ENCODE measurements at places on chromosomes 5 and 9.
A peak's percentile ranks its signal among the peaks of the same experiment; 100 is the strongest.

DNA sequence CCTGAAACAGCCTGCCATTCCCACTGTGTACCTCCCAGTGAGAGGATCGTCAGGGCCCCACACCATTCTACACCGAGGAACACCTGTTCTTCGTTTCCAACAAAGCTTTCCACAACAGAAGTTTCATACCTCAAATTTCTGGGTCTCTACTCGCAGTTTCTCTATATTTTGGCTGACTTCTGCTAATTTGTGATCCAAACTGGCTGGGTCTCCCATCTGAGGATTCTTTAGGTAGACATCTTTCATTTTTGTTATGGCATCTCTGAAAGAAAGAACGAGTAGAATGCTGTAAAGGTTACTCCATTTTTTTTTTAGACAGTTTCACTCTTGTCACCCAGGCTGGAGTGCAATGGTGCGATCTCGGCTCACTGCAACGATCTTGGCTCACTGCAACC lies 67.5 kb downstream of the USP20 start:
- DNase-seq = no peak

GRCh38 chr9:81848472-81848871 lies 79.8 kb upstream of the SPATA31D4 start:
- DNase-seq = no peak

- DNase-seq = peak; percentile 42
These were observed 482.9 kb downstream of the AGTPBP1 start for GRCh38 chr9:85258823-85259370.

DNA sequence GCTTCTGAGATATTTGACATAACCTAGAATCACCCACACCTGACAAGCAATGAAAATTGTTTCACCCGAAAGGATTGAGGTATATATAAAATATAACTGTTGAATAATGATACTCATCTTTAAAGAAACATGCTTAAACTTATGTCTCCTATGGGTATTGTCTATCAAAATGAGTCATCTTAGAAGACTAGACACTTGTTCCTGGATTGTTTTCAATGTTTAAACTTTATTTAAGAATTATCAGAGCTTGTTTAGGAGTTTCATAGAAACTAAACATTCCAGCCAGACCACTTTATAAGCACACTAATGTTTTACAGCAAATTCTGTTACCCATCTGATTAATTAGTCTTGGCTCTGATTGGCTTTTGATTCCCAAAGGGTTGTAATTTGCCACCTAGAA lies 19.6 kb downstream of the NFX1 start:
- DNase-seq = no peak

DNA sequence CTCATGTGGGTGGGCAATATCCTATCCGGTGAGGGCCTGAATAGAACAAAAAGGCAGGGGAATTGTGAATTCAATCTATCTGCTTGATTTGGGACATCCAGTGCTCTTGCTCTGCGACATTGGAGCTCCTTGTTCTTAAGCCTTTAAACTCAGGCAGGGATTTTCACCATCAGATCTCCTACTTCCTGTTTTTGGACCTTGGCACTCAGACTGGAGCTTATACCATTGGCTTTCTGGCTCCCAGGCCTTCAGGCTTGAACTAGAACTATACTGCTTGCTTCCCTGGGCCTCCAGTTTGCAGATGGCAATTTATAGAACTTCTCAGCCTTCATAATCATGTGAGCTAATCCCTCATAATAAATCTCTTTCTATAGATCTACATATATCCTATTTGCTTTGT lies 134.3 kb upstream of the CLINT1 start:
- no peak for DNase-seq

DNA sequence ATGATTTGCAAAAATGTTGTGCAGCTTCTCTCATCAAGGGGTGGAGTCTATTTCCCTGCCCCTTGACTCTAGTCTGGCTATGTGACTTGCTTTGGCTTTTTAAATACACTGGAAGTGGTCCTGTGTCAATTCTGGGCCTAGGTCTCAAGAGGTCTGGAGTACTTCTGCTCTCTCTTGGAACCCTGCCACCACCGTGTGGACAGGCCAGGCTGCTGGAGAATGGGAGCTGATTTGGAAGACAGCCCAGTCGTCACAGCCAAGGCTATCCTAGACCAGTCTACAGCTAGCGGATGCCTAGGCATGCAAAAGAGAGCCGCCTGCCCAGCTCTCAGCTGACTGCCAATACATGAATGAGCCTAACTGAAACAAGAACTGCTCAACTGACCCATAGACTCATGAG lies 56.7 kb upstream of the CLINT1 start:
- no peak for DNase-seq

- DNase-seq = peak; percentile 9
These were observed 390.4 kb downstream of the ARHGEF28 start for GRCh38 chr5:74016373-74016772.

GRCh38 chr9:130426883-130427282 lies 17.9 kb upstream of the ASS1 start:
- DNase-seq = no peak

- DNase-seq = no peak
These were observed 68.1 kb downstream of the UBE2R2 start for GRCh38 chr9:33884856-33885701.

- no peak for DNase-seq
These were observed 21.0 kb downstream of the PLAC8L1 start for GRCh38 chr5:146084376-146084775.

DNA sequence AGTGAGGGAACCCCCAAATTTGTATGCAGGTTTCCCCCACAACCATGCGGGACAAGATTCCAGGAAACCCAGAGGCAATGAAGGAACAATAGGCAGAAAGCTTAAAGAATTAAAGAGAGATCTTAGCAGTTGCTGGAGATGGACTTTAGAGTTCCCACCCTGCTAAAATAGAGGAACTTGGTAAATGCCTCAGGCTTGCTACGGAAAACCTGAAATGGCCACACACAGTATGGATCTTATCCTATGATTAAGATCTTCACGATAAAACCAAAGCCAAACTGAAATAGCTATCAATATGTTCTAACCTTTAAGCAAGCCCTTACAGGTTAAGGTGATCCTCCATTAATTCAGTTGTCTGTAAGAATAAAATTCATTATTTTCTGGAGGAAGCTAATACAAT lies 148.3 kb downstream of the RANBP17 start:
- no peak for DNase-seq

DNA sequence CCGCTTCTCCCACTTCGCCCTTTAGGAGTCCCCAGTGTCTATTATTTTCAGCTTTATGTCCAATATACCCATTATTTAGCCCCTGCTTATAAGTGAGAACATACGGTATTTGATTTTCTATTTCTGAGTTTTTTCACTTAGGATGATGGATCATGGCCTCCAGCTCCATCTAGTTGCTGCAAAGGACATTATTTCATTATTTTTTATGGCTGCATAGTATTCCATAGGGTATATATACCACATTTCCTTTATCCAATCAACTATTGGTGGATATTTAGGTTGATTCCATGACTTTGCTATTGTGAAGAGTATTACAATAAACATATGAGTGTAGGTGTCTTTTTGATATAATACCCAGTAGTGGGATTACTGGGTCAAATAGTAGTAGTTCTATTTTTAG lies 162.9 kb downstream of the FER start:
- no peak for DNase-seq

- no peak for DNase-seq
These were observed 9.6 kb upstream of the DBN1 start for GRCh38 chr5:177483042-177483441.

GRCh38 chr9:76962732-76963131 lies 56.7 kb upstream of the FOXB2 start:
- DNase-seq = no peak

DNA sequence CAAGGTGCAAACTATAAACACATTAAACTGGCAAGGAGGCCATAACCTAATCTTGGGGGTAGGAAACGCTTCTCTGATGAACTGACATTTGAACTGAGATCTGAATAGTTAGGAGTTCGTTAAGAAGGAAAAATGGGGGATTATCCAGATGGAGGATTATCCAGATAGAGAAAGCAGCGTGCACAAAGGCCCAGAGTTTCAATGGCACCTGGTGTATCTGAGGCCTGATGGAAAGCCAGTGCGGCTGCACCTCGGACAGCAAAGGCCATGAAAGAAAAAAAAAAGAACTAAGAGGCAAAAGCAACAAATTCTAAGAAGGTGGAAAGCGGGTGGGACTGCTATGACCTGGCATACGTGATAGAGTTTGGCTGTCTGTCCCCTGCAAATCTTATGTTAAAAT lies 13.0 kb upstream of the CTNNAL1 start:
- no peak for DNase-seq

DNA sequence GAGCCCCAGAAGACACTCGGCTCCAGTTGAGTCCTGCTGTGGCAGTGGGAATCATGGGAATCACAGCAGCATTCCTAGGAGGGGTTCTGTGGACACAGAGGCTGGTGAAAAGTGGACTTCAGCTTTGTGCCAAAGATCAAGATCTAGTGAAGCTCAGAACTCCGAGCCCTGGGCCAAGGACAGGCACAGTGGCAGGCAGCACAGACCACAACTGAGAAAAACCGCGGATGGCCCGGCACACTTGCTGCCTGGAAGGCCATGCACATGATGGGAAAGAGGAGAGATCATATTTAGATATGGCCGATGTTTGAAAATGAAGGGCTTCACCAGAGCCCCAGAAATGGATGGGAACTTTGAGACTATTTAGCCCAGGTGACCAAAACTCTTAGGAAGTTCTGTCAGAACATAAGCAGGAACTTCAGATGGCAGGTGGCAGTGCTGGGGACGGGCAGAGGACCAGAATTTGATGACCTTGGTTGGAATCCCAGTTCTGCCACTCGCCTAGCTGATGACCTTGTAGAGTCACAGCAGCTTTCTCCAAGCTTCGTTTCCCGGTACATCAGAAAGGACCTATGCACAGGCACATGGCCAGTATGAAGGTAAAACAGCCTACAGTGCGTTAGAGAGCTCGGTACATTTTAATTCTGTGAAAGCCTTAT lies 18.0 kb downstream of the BARHL1 start:
- DNase-seq = no peak

DNA sequence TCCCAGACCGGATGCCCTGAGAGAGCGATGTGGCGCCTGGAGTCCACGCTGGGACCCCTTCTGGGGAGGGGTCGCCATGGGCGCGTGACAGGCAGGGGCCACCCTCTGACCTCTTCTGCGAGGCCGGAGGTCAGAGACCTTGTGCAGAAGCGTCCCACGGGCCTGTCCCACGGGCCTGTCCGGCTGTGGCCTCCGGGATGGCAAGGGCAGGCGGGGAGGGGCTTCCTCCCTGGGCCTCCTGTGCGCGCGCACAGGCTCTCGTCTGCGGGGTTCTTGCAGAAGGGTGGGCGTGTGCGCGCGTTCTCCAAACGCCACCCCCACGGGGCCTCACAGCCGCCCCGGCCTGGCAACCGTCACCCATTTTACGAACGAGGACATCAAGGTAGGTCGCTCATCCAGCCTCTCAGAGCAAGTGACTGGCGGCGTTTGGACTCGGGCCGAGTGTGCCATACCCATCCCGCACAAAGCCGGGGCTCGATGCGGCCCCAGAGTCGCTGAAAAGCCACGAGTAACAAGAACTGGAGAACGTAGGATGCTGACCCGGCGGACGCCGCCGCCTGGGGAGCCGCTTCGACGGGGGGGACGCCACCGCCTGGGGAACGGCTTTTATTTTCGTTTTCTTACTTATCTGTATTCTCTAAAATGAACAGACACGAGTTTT lies 897 bp downstream of the AHRR start:
- DNase-seq = peak; percentile 40

DNA sequence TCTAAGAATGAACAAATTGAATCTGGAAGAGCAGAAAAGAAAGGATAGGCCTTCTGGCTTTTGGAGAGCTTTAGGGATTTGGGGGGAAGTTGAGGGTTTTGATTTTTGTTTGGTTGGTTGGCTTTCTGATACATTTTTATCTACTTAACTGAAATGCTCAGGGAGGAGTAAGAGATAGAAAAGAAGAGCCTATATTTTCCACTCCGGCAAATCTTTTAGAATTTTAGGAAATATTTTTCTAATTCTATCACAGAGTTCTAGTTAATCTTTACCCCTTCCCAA lies 25.8 kb upstream of the FST start:
- DNase-seq = no peak

- DNase-seq = peak; percentile 30
These were observed 790 bp upstream of the IARS1 start for GRCh38 chr9:92294297-92294676.

GRCh38 chr5:136781464-136781863 lies 416.1 kb upstream of the TRPC7 start:
- DNase-seq = no peak

GRCh38 chr5:154103233-154103632 lies 64.5 kb downstream of the MFAP3 start:
- DNase-seq = no peak

DNA sequence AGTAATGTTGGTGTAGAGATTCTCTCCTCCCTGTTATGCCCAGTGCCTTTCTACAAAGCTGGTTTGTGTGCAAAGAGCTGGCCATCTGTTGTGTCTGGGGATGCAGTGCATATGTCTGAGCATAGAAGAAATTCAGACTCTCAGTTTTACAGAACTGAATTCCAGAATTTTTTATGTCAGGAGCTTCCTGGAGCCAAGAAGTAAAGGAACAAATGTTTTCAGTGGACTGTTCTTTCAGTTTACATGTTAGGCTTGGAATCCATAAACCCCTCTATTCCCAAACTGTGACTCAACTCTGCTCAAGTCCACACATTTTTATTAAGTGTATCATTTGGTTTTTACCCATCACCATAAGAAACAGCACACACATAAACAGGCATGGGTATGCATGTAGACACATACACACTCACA lies 366.0 kb downstream of the BRINP1 start:
- DNase-seq = no peak

DNA sequence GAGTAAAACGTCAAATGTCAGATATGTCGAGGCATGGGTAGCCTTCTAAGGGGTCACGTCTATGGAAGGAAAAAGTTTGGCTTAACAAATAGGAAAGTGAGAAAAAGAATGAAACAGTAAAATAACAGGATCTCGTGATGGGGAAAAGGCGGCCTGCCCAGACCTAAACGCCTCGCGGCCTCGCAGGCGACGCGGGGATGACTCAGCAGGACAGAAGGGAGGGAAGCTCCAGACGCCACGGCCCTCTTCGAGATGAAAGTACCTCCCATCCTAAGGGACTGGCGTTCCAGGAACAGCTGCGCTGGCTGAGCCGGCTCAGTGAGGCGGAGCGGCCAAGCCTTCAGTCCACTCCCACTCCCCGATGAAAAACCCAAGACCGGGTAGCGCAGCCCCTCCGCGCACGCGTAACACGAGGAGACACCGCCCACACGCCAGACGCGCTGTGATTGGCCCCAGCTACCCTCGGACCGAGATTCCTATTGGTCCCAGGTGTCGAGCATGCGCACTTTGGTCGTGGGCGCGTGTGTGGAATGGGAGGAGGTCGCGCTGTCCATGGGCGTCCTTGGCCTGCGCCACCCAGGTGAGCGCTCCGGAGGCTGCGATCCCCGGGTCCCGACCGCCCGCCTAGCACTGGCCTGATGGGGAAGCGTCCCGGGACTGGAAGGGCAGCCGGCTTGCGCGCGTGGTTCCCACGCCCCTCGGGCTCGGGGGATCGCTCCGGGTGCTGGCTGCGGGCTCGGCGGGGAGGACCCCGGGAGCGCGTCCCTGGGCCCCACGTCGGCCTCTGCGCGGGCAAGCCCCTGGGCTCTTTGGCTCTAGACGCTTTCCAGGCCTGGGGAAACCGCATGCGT lies 588.5 kb downstream of the MTRR start:
- peak; percentile 90 for DNase-seq

- no peak for DNase-seq
These were observed 34.7 kb upstream of the NMUR2 start for GRCh38 chr5:152439791-152440190.

GRCh38 chr9:119487118-119487827 lies 118.0 kb upstream of the BRINP1 start:
- DNase-seq = no peak

GRCh38 chr5:103205991-103206700 lies 52.4 kb upstream of the MACIR start:
- no peak for DNase-seq
